ENCODE measurements at places on chromosomes 4 and X.
A peak's percentile ranks its signal among the peaks of the same experiment; 100 is the strongest.

DNA sequence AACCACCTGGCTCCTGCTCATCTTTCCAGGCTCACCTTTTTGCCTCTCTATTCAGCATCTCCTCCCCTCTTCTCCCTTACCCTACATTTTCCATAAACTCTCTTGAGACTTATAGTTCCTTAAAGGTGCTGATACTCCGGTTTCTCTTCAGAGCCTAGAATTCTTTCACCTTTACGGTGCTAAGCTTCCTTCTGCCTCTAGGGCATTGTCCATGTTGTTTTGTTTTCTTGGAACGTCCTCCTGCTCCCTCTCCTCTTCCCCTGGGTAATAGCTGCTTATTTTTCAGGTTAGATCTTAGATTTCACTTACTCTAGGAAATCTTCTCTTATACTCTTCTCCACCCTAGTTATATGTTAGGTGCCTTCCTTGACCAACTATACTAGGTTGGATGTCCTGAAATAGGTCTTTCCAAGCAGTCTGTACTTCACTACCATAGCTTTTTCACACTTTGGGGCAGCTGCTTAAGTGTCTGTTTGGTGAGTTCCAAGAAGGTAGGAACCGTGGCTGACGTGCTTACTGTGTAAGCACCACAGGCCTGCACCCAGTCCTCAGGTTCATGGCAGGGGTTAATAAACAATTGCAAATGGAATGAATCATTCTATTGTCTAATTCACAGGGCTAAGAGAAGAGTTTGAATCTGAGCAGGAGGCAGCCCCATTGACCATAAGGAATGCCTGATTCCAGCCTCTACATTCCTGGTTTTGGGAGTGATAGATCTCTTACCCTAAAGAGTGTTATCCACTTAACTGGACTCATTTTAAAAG, 227.5 kb downstream of the MGST2 start:
- no peaks in the 10 kb centered on the region for H3K36me3 ChIP-seq
- peaks cover 11% of the 10 kb centered on the region for H3K4me1 ChIP-seq
- no peak for DNase-seq
- no peak overlapping the region for H3K27ac ChIP-seq
- no peaks in the 10 kb centered on the region for H3K27me3 ChIP-seq
- H3K4me3 ChIP-seq, result no peak overlapping the region

- H3K27ac ChIP-seq, result peak overlapping the region; percentile 32
- peak; percentile 72 for DNase-seq
- no peaks in the 10 kb centered on the region for H3K36me3 ChIP-seq
- peaks cover 82% of the 10 kb centered on the region for H3K4me1 ChIP-seq
- H3K27me3 ChIP-seq, result no peaks in the 10 kb centered on the region
- peak overlapping the region; percentile 8 for H3K4me3 ChIP-seq
Measured at GRCh38 chr4:78654807-78655206, 103.2 kb downstream of the ANXA3 start.

DNA sequence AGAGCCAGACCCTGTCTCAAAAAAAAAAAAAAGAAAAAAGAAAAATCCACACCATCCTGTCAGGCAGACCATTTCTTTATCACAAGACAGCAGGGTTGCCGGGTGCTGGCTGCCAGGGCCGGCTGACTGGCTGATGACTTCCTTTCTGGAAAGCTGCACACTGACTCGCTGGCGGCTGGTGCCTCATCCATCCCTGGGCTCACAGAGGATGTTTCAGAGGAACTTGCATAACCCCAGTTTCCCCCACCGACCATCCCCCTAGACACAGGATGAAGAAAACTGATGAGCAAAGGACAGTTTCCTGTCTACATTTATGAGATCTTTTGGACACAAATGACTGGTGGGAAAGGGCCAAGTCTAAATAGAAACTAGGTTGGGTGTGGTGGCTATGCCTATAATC, 14.1 kb downstream of the HPSE start:
- H3K27me3 ChIP-seq, result no peaks in the 10 kb centered on the region
- no peak overlapping the region for H3K27ac ChIP-seq
- H3K36me3 ChIP-seq, result no peaks in the 10 kb centered on the region
- DNase-seq, result peak; percentile 85

- H3K4me1 ChIP-seq, result no peaks in the 10 kb centered on the region
- no peak overlapping the region for H3K27ac ChIP-seq
- H3K4me3 ChIP-seq, result no peak overlapping the region
- no peaks in the 10 kb centered on the region for H3K36me3 ChIP-seq
- DNase-seq, result no peak
Measured at GRCh38 chrX:39309721-39310152, 508.5 kb downstream of the MID1IP1 start.

GRCh38 chr4:155881555-155881954, 15.5 kb upstream of the ASIC5 start:
- no peak for DNase-seq
- no peaks in the 10 kb centered on the region for H3K36me3 ChIP-seq
- H3K4me1 ChIP-seq, result no peaks in the 10 kb centered on the region
- no peaks in the 10 kb centered on the region for H3K27me3 ChIP-seq
- H3K4me3 ChIP-seq, result no peak overlapping the region

DNA sequence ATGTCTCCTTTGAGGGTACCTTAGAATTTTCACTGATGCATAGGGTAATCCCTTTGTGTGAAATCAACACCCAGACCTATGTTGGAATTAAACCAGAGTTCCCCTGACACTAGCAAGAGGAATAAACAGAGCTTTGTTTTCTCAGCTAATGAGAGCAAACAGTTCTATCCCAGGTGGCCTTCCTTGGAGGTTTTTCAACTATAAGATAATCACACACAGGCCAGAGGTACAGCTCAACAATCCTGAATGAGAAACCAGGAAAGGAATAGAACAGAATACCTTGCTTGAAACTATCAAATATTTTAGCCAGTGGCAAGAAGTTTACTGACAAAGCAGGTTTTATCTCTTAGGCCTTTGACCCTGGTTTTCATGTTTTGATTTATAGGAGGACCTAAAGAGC, 100.2 kb downstream of the OTC start:
- DNase-seq, result no peak
- no peak overlapping the region for H3K27ac ChIP-seq
- no peaks in the 10 kb centered on the region for H3K4me1 ChIP-seq
- no peak overlapping the region for H3K4me3 ChIP-seq
- no peaks in the 10 kb centered on the region for H3K27me3 ChIP-seq

GRCh38 chr4:25330905-25331808, 18.6 kb downstream of the ZCCHC4 start:
- H3K4me3 ChIP-seq, result no peak overlapping the region
- no peaks in the 10 kb centered on the region for H3K27me3 ChIP-seq
- no peaks in the 10 kb centered on the region for H3K36me3 ChIP-seq
- no peak overlapping the region for H3K27ac ChIP-seq
- no peaks in the 10 kb centered on the region for H3K4me1 ChIP-seq
- DNase-seq, result no peak

- no peak overlapping the region for H3K4me3 ChIP-seq
- no peak overlapping the region for H3K27ac ChIP-seq
- DNase-seq, result no peak
- H3K36me3 ChIP-seq, result no peaks in the 10 kb centered on the region
Measured at GRCh38 chrX:48754238-48754637, 7.3 kb upstream of the GLOD5 start.

DNA sequence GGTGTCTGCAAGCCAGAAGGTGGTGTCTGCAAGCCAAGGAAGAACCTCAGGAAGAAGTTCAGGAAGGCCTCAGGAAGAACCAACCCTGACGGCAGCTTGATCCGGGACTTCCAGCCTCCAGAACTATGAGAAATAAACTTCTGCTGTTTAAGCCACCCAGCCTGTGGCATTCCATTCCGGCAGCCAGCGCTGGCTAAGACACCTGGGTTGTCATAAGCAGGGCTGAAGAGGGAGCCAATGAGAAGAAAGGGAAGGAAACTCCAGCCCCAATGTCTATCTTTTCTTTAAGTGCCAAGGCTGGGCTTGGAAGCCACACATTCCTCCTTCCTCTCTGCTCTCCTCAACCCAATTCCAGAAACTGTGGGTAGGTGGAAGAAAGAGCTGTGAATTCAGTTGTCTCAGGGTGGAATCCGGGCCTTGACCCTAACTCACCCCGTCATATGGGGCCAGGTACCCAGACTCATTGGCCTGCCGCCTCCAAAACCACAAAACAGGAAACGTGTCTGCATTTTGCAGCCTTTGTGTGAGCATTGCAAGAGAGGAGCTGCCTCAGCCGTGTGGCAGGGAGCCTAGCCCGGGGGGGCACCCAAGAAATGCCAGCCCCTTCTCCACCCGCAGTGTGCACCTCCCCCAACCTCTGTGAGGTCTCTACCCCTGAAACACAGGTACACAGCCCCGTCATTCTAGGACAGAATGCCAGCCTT, 26.8 kb downstream of the CRMP1 start:
- no peak overlapping the region for H3K4me3 ChIP-seq
- no peaks in the 10 kb centered on the region for H3K27me3 ChIP-seq
- no peak overlapping the region for H3K27ac ChIP-seq
- DNase-seq, result no peak
- H3K36me3 ChIP-seq, result no peaks in the 10 kb centered on the region

GRCh38 chr4:147025042-147025441, 79.4 kb upstream of the TTC29 start:
- H3K4me1 ChIP-seq, result no peaks in the 10 kb centered on the region
- no peak for DNase-seq
- H3K36me3 ChIP-seq, result no peaks in the 10 kb centered on the region

GRCh38 chr4:126800575-126801141, 832.1 kb upstream of the INTU start:
- H3K36me3 ChIP-seq, result no peaks in the 10 kb centered on the region
- H3K27ac ChIP-seq, result no peak overlapping the region

DNA sequence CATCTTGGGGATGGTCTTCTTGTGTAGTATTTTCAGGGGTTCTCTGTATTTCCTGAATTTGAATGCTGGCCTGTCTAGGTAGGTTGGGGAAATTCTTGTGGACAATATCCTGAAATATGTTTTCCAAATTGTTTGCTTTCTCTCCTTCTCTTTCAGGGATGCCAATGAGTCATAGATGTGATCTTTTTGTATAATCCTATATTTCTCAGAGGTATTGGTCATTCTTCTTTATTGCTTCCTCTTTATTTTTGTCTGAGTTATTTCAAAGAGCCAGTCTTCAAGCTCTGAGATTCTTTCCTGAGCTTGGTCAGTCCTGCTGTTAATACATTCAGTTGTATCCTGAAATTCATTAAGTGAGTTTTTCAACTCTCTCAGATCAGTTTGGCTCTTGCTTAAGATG, 73.1 kb downstream of the MAMLD1 start:
- no peaks in the 10 kb centered on the region for H3K36me3 ChIP-seq
- no peaks in the 10 kb centered on the region for H3K27me3 ChIP-seq
- peak; percentile 23 for DNase-seq
- H3K4me1 ChIP-seq, result peaks cover 23% of the 10 kb centered on the region

DNA sequence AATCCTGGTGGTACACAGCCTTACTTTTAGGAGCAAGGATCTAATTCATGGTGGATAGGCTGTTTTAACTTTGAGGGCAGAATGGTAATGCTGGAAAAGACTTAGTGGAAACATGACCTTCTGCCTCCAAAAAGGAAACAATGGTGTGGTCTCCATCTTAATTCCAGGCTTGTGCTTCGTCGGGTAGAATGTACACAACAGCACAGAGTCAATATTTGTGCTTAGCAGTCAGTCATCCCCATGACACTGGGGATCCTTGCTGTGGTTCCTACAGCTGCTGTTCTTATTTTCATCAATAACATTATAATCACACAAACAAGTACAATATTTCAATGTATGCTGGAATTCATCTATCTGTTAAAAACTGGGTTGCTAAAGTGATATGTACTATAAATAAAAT, 104.4 kb downstream of the HHIP start:
- H3K4me1 ChIP-seq, result no peaks in the 10 kb centered on the region
- no peaks in the 10 kb centered on the region for H3K27me3 ChIP-seq
- H3K27ac ChIP-seq, result no peak overlapping the region
- H3K4me3 ChIP-seq, result no peak overlapping the region

DNA sequence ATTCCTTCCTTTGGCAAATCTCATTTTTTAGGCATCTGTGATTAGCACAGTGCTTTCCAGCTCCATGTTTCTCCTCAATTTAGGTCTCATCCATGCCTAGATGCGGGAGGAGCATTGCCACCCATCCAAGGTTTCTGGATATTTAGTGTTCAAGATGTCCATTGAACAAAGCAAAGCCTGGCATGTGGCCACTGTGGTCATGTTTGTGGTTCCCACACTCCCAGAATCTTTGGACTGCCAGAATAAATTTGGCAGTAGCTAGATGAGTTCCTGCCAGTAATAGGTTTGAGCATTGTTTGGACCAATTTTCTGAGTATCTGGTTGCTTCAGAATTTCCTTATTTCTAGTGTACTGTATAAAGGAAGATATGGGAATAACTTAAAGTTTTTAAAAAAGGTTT, 1124.1 kb downstream of the ADGRL3 start:
- H3K4me3 ChIP-seq, result no peak overlapping the region
- H3K27me3 ChIP-seq, result no peaks in the 10 kb centered on the region
- H3K27ac ChIP-seq, result no peak overlapping the region
- H3K4me1 ChIP-seq, result no peaks in the 10 kb centered on the region
- no peaks in the 10 kb centered on the region for H3K36me3 ChIP-seq
- no peak for DNase-seq

DNA sequence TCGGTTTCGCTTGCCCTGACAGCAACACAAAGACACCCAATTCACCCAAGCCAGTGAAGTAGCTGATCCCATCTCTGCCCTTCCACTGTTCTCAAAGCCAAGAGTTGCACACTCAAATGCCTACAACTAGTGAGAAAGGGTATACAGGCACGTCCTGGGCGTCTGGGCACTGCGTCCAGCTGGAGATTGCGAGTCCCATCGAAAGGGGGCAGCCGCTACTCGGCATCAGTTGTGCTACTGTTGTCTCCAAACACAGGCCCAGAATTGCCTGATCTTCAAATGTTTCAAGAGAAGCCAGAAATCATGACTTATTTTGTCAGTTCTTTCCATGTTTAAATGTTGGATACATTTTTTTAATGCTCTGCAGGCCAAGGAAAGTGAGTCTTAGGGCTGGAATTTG, 487.8 kb downstream of the BCOR start:
- H3K27ac ChIP-seq, result no peak overlapping the region
- DNase-seq, result peak; percentile 52
- H3K27me3 ChIP-seq, result no peaks in the 10 kb centered on the region
- H3K36me3 ChIP-seq, result no peaks in the 10 kb centered on the region
- H3K4me3 ChIP-seq, result no peak overlapping the region
- H3K4me1 ChIP-seq, result no peaks in the 10 kb centered on the region

GRCh38 chrX:66012094-66012534, 27.8 kb downstream of the VSIG4 start:
- DNase-seq, result no peak
- H3K36me3 ChIP-seq, result no peaks in the 10 kb centered on the region
- no peak overlapping the region for H3K27ac ChIP-seq
- H3K4me3 ChIP-seq, result no peak overlapping the region

GRCh38 chrX:10582215-10582733, 38.1 kb downstream of the MID1 start:
- DNase-seq, result peak; percentile 31
- no peak overlapping the region for H3K27ac ChIP-seq
- no peaks in the 10 kb centered on the region for H3K36me3 ChIP-seq
- no peaks in the 10 kb centered on the region for H3K27me3 ChIP-seq
- peaks cover 19% of the 10 kb centered on the region for H3K4me1 ChIP-seq
- no peak overlapping the region for H3K4me3 ChIP-seq

DNA sequence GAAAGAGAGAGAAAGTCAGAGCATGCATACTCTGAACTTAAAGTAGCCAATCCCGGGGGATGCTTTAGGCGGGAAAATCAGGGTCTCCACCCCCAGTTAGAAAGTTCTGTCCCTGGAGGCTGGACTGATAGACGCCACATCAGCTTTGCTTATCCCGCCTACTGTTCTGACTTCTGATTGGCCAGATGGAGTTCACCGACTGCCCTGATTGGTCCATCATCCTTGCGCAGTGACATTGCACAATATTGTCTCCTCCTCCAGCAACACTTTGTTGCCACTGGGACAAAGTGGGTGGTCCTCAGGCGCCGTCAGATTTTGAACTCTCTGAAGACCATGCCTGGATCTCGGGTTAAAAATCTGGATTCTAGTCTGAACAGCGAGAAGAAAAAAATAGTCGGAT, 50.3 kb downstream of the SSX3 start:
- no peak for DNase-seq
- no peak overlapping the region for H3K27ac ChIP-seq
- H3K36me3 ChIP-seq, result no peaks in the 10 kb centered on the region
- no peaks in the 10 kb centered on the region for H3K4me1 ChIP-seq
- H3K4me3 ChIP-seq, result no peak overlapping the region

All from GM23248 (cell line).